ENCODE measurements at places on chromosomes 2 and 18. TPM values are rescaled to one million over a fixed set of nuclear protein-coding genes. Genes with fewer than 3 reads are reported as not detected.

SCYGR4 gene
- total RNA-seq: not detected

- no peak overlapping the region for H3K27ac ChIP-seq
- no peak overlapping the region for H3K4me3 ChIP-seq
- H3K36me3 ChIP-seq: no peaks in the 10 kb centered on the region
- DNase-seq: no peak
Observed at GRCh38 chr2:86672027-86672545, 48.0 kb upstream of the RMND5A start.

- H3K27me3 ChIP-seq: no peaks in the 10 kb centered on the region
- no peaks in the 10 kb centered on the region for H3K36me3 ChIP-seq
- H3K4me3 ChIP-seq: no peak overlapping the region
- H3K4me1 ChIP-seq: no peaks in the 10 kb centered on the region
- DNase-seq: peak; percentile 73
- H3K27ac ChIP-seq: no peak overlapping the region
Observed at GRCh38 chr2:182522405-182522896, 95.6 kb upstream of the PDE1A start.

DNA sequence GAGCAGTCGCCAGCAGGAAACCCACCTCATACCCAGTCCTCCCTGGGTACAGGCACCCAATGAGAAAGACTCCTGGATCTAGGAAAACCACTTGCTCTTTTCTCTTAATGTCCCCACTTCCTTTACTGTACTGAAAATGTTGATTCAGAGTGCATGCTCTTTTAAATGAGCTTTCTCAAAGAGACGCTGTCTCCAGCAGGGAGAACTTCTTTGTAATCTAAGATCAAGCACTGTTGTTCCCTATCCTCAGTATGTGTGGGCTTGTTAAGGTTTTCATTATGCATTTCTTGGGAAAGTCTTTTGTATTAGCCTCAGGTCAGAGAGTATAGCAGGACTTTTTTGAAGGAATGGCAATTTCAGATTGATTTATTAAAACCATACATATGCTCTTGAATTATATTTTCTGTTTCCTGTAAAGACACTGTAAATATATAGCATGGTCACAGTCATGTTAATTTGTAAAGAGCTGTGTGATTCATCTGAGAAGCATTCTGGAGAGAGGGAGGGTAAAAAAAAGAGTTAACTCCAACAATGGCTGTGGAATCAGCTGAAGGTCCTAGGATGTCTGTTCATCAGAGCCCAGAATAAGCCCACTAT, 178.1 kb downstream of the MGAT5 start:
- H3K4me3 ChIP-seq: no peak overlapping the region
- DNase-seq: peak; percentile 59
- H3K36me3 ChIP-seq: no peaks in the 10 kb centered on the region
- H3K27me3 ChIP-seq: no peaks in the 10 kb centered on the region
- peaks cover 12% of the 10 kb centered on the region for H3K4me1 ChIP-seq

DNA sequence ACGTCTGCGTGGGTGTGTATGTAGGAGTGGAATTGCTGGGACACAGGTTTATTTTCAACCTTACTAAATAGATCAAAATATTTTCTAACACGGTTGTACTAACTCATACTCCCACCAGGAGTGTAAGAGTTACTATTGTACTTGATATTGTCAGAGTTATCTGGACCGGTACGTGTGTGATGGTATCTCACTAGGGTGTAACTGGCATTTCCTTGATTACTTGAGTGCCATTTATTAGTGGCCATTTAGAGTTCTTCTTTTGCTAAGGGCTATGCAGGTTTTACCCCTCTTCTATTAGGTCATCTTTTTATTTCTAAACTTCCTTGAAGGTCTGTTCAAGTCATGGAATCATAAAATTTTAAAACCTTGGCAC, 33.5 kb downstream of the CENPO start:
- H3K4me3 ChIP-seq: no peak overlapping the region
- H3K36me3 ChIP-seq: peaks cover 5% of the 10 kb centered on the region
- DNase-seq: no peak
- H3K27me3 ChIP-seq: no peaks in the 10 kb centered on the region
- H3K27ac ChIP-seq: no peak overlapping the region

DNA sequence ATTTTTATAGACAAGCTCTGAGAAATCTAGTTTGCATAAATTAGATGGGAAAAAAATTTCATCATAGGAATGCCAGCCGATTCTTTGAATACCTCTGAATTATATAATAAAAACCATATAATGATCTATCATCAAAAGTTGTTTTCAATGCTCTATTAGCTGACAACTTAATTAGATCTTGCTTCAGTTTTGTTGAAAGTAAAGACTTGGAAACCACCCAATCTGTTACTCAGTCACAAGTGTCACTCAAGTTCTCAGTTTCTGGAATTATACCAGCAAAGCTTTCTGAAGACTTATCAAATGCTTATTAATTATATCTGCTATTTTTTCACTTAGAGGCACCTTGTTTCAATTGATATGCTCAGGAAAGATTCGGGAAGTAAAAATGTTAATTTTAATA, 17.4 kb upstream of the TP53I3 start:
- no peaks in the 10 kb centered on the region for H3K36me3 ChIP-seq
- H3K4me3 ChIP-seq: no peak overlapping the region
- no peak overlapping the region for H3K27ac ChIP-seq

VWA3B gene
- not detected for total RNA-seq

DNA sequence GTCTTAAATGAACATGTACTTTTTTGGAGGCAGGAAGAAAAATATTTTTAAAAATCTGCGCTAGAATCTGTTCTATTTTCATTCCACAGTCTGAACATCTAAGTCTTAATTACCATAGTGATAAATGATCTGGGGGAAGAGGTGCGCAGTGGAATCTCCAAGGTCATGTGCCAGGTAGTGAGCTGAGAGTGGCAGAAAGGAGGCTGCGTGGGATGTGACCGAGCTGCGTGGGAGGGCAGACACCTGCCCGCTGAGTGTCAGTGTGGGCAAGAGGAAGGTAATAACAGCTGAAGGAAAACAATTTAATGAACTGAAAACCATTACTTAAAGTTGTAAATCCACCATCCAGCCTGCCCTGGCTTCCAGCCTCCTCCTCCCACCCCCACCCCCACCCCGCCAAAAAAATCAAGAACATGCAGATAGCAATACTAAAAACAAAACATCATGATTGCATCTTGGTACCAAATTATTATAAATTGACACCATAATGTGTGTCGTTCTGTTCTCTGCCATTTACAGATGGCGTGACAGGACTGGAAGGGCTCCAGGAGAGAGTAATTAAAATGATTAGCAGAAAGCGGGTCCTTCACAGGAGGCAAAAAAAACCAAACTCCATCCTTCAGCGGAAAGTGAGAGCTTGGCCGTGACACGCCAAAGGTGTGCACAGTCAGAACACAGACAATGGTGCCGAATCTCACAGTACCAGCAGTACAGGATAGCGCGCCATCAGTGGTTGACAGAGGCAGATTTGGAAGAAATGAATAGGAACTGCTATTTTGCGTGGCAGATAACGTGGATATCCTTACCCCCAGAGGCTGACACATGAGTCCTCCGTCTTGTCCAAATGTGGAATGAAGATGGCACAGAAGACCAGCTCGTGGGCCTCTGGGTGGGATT, 11.4 kb upstream of the DTNB start:
- no peaks in the 10 kb centered on the region for H3K36me3 ChIP-seq
- H3K27ac ChIP-seq: no peak overlapping the region
- no peak for DNase-seq
- no peaks in the 10 kb centered on the region for H3K4me1 ChIP-seq
- no peaks in the 10 kb centered on the region for H3K27me3 ChIP-seq
- no peak overlapping the region for H3K4me3 ChIP-seq

DNA sequence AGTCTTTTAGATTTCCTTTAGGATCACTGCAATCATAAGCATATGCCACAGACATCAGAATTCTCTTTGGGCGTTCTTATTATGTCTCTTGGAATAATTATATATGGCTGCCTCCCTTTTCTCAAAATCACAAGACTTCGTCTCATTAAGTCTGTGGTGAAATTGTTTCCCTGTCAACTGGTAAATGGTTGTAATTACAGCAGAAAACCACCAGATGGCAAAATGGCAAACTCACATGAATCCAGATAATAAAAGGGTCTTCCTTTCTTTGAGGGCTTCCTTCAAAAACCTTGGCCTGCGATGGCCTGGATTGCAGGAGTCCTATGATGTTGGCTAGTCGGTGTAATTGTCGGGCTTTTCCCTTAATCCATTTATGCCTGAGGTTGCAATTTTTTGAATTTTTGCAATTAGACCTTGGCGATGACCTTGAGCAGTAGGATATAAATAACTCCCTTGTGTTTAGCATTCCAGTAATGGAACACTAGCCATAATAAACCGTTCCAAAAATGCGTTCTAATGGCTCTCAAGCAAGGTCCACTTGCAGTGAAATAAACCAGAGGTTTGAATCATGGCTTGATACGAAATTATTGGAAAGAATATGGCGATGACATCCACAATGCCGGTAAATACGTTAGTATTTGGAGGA, 656.4 kb downstream of the MBD2 start:
- H3K27ac ChIP-seq: no peak overlapping the region
- no peaks in the 10 kb centered on the region for H3K36me3 ChIP-seq
- H3K4me1 ChIP-seq: no peaks in the 10 kb centered on the region
- DNase-seq: peak; percentile 6
- no peak overlapping the region for H3K4me3 ChIP-seq

GRCh38 chr18:52489396-52490306, 149.7 kb downstream of the DCC start:
- no peaks in the 10 kb centered on the region for H3K36me3 ChIP-seq
- H3K4me3 ChIP-seq: no peak overlapping the region
- H3K27me3 ChIP-seq: no peaks in the 10 kb centered on the region
- DNase-seq: no peak
- H3K27ac ChIP-seq: no peak overlapping the region

RAPGEF4 gene
- 0.62 TPM for total RNA-seq

C2orf68 gene
- total RNA-seq: 14.3 TPM

DNA sequence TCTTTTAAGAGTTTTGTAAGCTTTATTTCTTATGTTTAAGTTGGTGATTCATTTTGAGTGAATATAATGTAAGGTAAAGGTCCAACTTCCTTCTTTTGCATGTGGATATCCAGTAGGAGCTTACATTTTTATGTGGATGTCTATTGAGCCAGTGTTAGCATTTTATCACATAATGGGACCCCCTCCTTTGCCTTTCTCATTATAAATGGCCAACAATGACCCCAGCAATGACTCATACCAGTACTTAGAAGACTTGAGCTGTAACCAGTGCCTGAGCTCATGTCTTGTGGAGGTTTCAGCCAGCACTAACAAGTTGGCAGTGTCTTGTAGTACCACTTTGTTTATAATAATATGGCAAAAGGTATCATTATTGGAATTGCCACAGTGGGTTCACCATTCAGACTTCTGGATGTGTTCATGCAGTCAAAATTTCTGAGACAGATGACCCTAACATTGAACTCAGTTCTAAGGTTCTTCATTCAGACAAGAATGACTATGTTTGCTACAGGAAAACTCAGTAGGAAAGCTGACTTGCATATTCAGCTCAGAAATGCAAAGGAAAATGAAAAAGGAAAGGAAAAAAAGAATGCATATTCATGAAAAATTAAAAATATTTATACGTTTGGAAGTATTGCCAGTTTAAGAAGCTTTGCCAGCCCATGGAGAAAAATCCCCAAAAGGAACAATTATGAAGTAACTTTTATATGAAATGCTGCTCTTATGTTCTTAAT, 41.0 kb downstream of the CDKL4 start:
- no peaks in the 10 kb centered on the region for H3K27me3 ChIP-seq
- no peak overlapping the region for H3K4me3 ChIP-seq
- H3K27ac ChIP-seq: no peak overlapping the region
- H3K36me3 ChIP-seq: no peaks in the 10 kb centered on the region

HEATR5B gene
- total RNA-seq: 15.6 TPM

DNA sequence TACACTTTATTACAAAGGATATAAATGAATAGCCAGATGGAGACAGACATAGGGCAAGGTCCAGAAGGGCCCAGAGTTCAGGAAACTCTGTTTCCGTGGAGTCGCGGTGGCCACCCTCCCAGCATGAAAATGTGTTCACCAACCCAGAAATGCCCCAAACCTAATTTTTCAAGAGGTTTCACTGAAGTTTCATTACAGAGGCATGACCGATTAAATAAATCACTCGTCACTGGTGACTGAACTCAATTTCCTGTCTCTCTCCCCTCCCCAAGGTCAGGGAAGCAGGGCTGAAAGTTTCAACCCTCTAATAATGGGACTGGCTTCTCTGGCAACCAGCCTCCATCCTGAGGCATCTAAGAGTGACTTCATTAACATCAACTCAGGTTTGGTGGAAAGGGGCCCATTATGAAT, 22.4 kb downstream of the USP40 start:
- H3K4me3 ChIP-seq: no peak overlapping the region
- no peaks in the 10 kb centered on the region for H3K27me3 ChIP-seq
- peak; percentile 23 for DNase-seq
- no peaks in the 10 kb centered on the region for H3K4me1 ChIP-seq

ELOA2 gene
- not detected for total RNA-seq

DNA sequence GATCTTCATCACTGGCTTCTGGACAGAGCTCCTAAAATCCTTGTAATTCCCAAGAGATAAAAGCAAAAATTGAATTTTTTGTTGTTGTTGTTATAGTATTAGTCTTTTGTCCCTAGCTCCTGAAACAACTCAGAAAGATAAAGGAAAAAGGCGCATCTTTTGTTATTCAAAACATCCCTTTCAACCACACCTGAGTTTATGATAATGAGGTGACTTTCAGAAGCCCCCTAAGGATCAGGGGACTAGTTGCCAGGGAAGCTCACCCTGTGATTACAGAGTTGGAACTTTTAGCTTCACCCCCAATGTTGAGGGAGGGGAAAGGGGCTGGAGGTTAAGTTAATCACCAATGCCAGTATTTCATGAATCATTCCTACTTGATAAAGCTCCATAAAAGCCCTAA, 10.3 kb upstream of the CERKL start:
- no peak overlapping the region for H3K27ac ChIP-seq
- no peak for DNase-seq

DNA sequence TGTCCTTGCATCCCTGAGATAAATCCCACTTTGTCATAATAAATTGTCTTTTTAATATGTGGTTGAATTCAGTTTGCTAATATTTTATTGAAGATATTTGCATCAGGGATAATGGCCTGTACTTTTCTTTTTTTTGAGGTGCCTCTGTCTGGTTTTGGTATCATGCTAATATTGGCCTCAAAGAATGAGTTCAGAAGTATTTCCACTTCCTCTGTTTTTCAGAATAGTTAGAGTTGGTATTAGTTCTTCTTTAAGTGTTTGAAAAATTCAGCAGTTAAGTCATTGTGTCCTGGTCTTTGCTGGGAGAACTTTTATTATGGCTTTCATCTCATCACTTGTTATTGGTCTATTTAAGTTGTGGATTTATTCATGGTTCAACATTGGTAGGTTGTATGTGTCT, 464.1 kb upstream of the CRIM1 start:
- no peak overlapping the region for H3K27ac ChIP-seq
- H3K4me1 ChIP-seq: no peaks in the 10 kb centered on the region
- H3K36me3 ChIP-seq: no peaks in the 10 kb centered on the region
- DNase-seq: no peak
- no peak overlapping the region for H3K4me3 ChIP-seq

GRCh38 chr2:216996279-216996845, 136.5 kb upstream of the TNP1 start:
- no peaks in the 10 kb centered on the region for H3K4me1 ChIP-seq
- no peaks in the 10 kb centered on the region for H3K27me3 ChIP-seq
- no peak overlapping the region for H3K4me3 ChIP-seq
- H3K27ac ChIP-seq: no peak overlapping the region

GRCh38 chr18:11266781-11267480, 117.6 kb upstream of the PIEZO2 start:
- no peaks in the 10 kb centered on the region for H3K27me3 ChIP-seq
- no peaks in the 10 kb centered on the region for H3K4me1 ChIP-seq
- DNase-seq: no peak
- no peak overlapping the region for H3K27ac ChIP-seq
